Sciatic nerve (tissue), 2 donors: ENCODE measurements at places on chromosomes 7 and 10. TPM values are rescaled to one million over a fixed set of nuclear protein-coding genes. Genes with fewer than 3 reads are reported as not detected.
A peak's percentile ranks its signal among the peaks of the same experiment; 100 is the strongest.

DNA sequence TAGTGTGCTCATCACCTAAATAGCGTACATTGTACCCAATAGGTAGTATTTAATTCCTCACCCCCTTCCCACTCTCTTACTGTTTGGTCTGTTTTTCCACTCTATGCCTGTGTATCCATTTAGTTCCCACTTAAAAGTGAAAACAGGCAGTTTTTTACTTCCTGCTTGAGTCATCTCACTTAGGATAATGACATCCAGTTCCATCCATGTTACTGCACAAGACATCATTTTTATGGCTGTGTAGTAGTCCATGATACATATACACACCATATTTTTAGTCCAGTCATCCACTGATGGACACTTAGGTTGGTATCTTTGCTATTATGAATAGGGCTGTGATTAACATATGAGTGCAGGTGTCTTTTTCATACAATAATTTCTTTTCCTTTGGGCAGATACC lies 10.1 kb downstream of the STK17A start:
- no peak for DNase-seq

- DNase-seq = no peak
Observed at GRCh38 chr10:132458071-132458585, 61.1 kb downstream of the PWWP2B start.

DNA sequence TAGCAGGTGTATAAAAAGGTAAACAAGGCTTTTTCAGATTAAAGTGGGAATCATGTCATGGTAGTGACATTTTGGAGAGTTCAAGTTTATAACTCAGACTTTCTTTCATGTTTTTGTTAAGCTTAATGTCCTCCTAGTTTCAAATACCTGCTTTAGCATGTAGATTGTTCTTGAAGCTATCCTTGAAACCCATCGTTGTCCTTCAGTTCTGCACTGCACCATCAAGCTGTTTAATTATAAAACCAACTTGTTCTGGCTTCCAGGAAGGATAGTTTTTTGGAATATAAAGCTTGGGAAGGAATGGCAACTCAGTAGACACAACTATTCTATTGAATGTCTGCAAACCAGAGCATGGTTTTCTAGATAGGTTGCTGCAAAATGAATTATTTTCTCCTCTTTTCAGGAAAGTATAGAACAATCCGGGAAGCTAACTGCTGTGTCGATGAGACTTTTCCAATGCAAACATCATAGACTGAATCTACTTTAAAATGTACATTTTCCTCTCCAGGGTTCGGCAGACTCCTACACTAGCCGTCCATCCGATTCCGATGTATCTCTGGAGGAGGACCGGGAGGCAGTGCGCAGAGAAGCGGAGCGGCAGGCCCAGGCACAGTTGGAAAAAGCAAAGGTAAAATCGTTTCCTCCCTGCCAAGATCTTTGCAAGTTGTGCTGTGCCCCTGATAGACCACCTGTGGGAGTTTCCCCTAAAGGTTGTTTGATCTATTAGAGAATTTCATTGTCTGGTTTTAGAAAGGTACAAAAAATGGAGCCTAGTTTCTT lies 249.8 kb downstream of the NSUN6 start:
- no peak for DNase-seq

- no peak for DNase-seq
Observed at GRCh38 chr10:33559105-33559504, 224.6 kb upstream of the NRP1 start.

- DNase-seq = no peak
Observed at GRCh38 chr7:65438598-65438997, 64.9 kb downstream of the ZNF92 start.

- peak; percentile 78 for DNase-seq
Observed at GRCh38 chr10:101214446-101215396, 14.5 kb downstream of the LBX1 start.

GRCh38 chr7:131095346-131095745 lies 232.3 kb upstream of the MKLN1 start:
- no peak for DNase-seq

- DNase-seq = no peak
Observed at GRCh38 chr10:124875596-124875995, 66.3 kb upstream of the ZRANB1 start.

DNA sequence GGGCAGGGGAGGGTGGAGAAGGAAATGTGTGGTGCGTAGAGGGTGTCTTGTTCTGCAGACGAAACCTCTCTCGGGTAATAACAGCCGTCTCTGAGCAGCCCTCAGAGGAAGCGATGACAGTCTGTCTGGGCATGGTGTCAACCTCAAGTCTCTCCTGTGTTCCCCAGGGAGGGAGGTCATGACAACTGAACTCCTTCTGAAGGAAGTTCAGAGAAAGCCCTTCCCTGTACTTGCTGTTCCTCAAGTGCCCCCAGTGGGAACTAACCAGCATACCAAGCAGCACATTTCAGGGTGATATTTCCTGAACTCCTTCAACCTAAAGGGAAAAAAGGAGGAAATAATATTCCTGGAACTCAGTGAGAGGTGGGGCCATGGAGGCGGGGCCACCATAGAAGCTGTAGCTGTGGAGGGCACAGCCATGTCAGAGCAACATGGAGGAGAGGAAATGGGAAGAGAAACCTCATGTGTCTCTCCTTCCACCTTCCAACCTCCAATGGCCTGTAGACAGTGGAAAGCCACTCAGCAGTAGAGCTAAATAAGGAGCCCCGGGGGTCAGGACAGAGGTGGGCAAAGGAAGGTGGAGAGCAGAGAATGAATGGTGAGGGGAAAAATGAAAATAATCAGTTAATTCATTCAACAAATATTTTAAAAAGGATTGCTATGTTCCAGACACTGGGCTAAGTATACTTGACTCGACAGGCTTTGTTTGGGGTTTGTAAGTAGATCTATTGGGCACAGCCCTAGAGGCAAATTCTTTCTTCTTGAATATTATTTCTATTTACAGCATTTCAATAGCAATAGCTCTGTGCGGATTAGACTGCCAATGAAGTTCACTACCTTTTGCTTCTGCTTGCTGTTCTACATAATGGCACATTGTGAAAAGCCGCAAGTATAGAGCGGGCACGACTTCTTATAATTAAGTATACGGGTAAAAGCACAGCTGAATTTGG lies 61.0 kb upstream of the AOAH start:
- peak; percentile 65 for DNase-seq

- DNase-seq = peak; percentile 79
Observed at GRCh38 chr7:149791-150636, 42.4 kb upstream of the FAM20C start.

GRCh38 chr10:29688230-29688661 lies 53.5 kb upstream of the SVIL start:
- DNase-seq = no peak

DNA sequence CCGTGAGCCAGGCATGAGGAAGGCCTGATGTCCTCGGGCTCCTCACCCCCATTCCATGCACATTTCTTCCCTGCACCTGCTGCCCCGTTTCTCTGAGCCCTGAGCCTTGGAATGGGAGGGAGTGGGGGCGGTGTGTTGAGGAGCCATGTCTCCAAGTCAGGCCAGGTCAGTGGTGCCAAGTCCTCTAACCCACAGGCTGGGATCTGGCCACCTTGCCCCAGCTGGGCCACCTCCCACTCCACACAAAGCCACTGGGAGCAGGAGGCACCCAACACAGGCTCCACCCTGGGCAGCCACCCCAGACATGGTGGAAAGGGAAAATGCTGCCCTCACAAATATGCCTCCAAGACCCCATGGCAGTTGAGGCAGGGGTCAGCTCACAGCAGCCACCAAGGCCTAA lies 27.7 kb downstream of the ZCCHC24 start:
- DNase-seq = peak; percentile 58

GRCh38 chr7:158446706-158447105 lies 140.9 kb downstream of the PTPRN2 start:
- no peak for DNase-seq

DNA sequence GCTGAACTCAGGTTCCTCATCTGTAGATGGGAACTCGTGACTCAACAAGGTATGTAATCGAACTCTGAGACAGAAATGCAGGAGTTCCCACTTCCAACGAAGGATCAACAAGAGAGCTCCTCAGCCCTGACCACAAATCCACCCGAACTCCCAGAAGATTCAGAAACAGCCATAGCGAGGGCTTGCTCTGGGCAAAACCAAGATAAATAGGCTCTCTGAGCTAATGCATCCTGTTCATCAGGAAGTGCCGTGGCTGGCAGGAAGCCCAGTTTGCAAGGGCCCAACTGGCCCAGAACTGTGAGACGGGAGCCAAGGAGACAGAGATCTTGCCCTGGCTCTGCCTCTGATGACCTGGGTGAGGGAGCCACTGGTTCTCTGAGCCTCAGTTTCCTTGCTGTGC lies 141.7 kb upstream of the PFKP start:
- peak; percentile 73 for DNase-seq

DNA sequence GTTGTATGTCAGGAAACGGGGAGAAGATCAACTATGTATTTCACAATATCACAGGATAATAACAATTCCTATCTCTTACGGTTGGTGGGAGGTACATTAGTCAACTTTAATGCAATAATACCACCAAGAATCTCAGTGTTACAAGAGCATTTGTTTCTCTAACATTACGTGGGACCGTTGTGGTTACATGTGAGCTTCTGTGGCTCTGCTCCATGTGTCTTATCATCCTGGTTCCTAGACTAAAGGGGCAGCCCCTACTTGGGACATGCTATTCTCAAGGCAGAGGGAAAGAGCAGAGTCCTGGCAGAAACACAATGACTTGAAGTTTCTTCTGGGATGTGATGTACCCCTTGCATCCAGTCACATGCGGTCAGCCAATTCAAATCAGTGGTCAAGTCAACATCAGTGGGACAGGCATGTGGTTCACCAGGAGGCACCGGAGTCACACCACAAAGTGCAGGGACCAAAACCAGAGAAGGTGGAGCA lies 2.5 kb upstream of the ZNF22 start:
- DNase-seq = no peak

DNA sequence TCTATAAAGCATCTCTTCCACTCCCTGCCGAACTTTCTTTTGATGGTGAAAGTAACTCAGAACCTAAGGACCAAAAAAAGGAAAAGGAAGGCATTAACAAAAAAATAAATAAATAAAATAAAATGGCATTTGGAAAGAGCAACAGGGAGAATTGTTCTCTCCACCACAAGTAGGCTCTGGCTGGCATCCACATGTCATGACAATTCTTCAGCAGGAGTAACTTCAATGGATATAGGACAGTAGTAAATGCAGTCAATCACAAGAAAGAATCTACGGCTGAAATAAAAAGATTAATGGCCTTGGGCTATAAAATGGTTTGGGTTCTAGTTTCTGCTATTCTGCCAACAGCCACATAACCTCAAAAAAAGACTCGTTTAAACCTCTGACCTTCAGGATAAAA lies 23.9 kb downstream of the NCAPG2 start:
- DNase-seq = no peak

DNA sequence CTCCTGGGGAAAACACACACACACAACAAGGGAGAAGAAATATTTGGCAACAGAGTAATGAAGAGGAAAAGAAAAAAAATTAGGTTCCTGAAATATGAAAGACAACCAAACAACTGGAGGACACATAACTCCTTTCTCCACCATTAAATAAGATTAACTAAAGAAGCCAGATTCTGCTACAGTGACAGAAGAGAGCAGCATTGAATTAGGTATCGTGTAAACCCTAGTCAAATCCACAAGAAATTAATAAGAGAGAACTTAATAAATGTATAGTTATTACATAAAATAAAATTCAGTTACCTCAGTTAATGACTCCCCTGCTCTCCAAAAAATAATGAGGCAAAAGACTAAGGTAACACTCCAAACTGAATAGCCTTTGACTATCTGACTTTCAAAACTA lies 306.7 kb downstream of the CRPPA start:
- DNase-seq = no peak

GRCh38 chr10:96608262-96608661 lies 21.4 kb upstream of the TM9SF3 start:
- DNase-seq = no peak

DNA sequence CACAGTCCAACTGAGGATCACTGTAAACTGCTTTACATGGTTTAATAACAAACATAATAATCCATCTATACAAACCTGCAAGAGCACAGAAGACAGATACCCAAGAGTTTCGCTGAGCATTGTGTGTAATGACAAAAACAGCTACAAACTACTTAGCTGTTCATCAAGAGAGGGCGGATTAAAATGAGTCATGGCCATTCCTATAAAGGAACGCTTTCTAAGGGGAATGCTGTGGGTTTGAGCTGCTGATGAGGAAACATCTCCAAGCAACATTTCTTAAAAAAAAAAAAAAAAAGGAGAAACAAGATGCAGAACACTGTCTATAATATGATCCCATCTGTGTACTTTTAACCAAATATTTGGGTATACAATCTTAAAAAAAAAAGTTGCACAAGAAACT lies 33.8 kb downstream of the VOPP1 start:
- no peak for DNase-seq

DNA sequence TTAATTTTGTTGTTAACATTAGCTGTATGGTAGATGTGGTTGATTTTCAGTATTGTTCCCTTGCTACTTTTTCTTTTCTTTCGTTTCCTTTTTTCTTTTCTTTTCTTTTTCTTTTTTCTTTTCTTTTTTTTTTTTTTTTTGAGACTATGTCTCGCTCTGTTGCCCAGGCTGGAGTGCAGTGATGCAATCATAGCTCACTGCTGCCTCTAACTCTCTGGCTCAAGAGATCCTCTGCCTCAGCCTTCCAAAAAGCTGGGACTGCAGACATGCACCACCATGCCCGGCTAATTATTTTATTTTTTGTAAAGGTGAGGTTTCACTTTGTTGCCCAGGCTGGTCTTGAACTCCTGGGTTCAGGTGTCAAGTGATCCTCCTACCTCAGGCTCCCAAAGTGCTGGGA lies 14.4 kb downstream of the SLC26A3 start:
- no peak for DNase-seq

DNA sequence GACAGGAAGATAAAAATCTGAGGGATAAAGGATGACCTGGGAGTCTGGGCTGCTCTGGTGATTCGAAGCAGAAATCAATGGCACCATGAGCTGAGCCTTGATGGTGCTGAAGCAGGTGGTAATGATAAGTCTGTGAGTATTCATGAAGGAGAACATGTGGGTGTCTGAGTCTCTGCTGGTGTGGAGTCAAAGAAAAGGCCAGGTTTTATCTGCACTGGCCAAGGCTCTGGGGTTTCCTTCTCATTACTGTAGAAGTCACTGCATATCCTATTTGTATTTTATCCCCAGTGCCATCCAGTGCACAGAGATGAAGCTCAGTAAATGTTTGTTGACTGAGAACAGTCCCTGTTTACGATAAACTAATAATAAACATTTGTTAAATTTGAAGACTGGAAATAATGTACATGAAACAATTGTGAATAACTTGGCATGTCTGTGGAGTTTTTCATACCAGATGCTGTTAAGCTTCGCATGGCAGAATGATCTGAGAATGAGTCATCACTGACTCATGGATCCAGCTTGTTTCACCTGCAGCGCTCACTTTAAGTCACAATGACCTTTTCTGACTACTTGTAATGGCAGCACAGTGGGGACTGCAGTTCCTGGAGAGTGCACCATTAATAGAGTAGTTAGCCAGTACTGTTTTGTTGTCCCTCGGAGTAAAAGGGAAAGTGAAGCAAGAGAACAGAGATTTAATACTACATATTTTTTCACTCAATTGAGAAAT lies 538.5 kb downstream of the HTR7 start:
- DNase-seq = no peak

The CYP26C1 gene
- total RNA-seq = 0.85 TPM

The ACTL6B gene
- not detected for total RNA-seq

The IRF5 gene
- 8.7 TPM for total RNA-seq

The SKIDA1 gene
- total RNA-seq = 3.1 TPM

The PAX2 gene
- not detected for total RNA-seq

The MBL2 gene
- not detected for total RNA-seq

The HOXA7 gene
- 6.2 TPM for total RNA-seq

The ANKRD26 gene
- 15.2 TPM for total RNA-seq

The AGR3 gene
- not detected for total RNA-seq

The MMRN2 gene
- 66.2 TPM for total RNA-seq

The TMEM229A gene
- total RNA-seq = 0.27 TPM
